Naive thymus-derived CD4-positive, alpha-beta T cell (primary cell): ENCODE measurements at places on chromosomes 1 and 21.

DNA sequence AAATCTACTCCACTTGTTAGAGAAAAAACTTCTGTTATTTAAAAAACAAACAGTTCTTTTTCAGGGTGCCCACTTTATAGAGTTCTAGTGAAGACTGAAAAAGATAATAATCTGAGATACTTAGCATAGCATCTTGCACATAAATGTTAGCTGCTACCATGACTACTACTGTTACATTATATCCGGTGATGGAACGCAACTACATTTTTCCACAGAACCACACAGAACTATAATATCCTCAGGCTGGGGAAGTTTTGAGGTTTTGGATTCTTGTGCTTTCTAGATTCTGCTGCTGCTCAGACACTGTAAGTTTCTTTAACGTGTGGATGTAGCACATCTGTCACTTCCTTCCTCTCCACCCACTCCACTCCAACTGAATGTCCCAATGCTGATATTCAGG lies 110.3 kb downstream of the PTPN14 start:
- no peak for DNase-seq

GRCh38 chr1:30533796-30534550 lies 189.4 kb downstream of the MATN1 start:
- no peak for DNase-seq

DNA sequence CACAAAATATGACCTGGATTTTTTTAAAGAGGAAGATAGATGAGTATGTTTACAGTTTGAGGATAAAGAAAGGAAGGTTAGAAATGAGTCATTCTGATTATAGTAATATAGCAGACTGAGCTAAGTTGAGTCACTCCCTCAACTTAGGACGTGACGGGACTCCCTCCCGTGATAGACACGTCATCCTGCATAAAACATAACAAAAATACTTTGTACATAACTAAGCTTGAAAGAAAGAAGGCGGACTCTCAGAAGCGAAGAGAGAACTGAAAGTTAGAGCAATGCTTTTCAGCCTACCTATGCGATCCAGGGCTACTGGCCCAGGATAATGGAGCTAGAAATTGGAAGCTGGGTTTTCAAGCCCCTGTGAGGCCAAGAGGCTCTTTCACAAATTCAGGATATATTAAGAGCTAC lies 53.0 kb upstream of the DESI2 start:
- DNase-seq: peak; percentile 46

- no peak for DNase-seq
Observed at GRCh38 chr21:17650292-17650691, 37.6 kb upstream of the BTG3 start.
